ENCODE measurements at places on chromosomes 7 and 10.

- peak; percentile 20 for DNase-seq
Observed at GRCh38 chr7:6198689-6199595, 73.5 kb downstream of the CYTH3 start.

- DNase-seq: no peak
Observed at GRCh38 chr10:73983096-73984047, 14.5 kb upstream of the VCL start.

GRCh38 chr10:34711500-34711899 lies 103.6 kb downstream of the PARD3 start:
- DNase-seq: peak; percentile 83

DNA sequence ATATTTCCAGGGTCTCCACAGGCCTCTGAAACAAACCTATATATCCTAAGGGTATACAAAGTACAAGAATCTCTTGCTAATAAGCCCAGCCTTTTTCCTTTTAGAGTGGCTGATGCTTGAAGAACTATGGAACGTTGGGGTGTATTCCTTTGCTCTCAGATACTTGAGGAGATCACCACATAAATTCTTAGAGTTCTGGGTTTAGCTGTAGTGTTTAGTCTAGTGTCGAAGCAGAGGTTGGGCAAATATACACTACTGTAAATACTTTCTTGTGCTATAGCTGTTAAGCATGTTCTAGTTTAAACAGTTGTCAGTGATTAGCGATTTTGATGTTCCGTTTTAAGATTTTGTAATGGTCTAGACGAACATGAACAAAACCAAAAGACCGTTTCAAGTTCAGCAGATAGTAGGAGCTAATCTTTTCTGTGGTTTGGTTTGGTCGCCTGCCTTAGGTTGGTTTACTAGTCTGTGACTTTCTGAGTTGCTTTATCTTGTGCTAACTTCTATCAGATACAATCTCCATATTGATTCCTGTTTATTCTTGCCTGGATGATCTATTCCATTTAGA lies 229.6 kb downstream of the NSUN6 start:
- DNase-seq: no peak

DNA sequence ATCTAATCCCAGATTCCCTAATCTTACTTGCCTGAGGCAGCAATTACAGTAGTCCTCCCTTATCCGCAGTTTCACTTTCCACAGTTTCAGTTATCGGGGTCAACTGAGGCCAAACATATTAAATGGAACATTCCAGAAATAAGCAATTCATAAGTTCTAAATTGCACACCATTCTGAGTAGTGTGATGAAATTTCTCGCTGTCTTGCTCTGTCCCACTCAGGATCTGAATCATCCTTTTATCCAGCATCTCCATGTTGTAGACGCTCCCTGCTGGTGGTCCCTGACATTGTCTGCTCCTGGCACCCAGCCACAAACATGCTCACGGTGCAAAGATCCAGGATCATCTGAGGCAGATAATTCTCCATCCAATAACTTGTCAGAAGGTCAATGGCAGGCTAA lies 128.7 kb upstream of the CXCL12 start:
- peak; percentile 82 for DNase-seq

DNA sequence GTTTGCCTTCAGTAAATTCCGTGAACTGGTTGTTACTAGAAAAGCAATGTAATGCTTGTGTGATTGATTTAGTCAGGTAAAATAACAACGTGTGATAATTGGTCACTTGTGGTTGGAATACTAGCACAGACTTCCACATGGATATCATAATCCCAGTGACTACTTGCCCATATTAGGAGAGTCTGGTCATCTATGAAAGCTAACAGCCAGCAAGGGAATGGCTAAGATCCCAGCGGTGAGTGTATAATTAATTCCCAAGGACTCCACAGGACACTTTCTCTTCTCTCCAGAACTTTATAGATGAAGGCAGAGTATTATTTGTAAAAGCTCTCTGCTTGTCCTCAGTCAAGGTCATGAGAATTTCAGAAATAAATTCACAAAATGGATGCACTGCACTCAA lies 662.6 kb upstream of the TEX47 start:
- no peak for DNase-seq

All from cardiac fibroblast (primary cell).